RCC 7860 (cell line): ENCODE measurements at places on chromosomes 1 and 21.

DNA sequence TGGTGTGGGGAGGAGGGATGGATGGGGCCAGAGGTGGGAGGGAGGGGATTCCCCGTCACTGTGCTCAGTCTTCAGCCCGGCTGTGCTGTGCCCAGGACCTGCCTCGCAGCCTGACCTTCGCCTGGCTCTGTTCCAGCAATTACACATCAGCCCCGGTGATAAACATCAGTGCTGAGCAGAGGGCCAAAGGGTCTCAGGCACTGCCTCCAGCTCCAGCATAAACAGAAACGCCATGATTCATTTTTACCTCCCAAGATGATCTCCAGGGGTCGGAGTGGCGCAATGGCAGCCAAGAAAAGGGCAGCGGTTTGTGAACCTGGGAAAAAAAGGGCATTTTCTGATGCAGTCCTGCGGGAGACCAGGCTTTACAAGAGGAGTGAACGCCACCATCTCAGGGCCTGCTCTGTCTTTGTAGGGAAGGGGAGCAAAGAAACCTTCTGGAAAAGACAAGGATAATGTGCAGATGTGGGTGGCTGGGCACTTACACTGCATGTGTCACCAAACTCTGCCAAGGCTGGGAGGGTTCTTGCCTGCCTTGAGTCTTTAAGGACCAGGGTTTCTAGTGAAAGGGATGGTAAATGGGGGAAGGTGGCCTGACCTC is 28.1 kb downstream of the SHISA4 start:
- DNase-seq: peak; percentile 87

- peak; percentile 88 for DNase-seq
Observed at GRCh38 chr1:234934611-234935033, 194.0 kb downstream of the TOMM20 start.

GRCh38 chr1:27574871-27575831 is 28.8 kb downstream of the AHDC1 start:
- DNase-seq: no peak

DNA sequence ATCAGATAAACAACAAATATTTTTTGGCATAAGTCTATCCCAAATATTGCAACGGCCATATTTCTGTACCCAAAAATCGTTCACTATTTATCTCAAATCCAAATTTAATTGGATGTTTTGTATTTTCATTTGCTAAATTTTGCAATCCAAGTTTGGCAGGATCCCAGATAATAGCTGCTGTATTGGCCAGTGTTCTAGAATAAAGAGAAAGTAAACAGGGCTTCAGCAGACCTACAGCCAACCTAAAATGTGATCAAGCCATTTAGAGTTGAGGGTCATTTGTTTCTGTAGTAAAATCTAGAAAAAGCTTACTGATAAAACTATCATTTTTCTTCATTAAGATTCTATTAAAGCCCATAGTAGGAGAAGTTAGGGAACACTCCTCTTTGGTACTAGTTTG is 506.6 kb upstream of the PTBP2 start:
- no peak for DNase-seq

GRCh38 chr1:147539122-147539575 is 2.2 kb upstream of the BCL9 start:
- peak; percentile 92 for DNase-seq

- no peak for DNase-seq
Observed at GRCh38 chr1:190476806-190477205, 858 bp downstream of the BRINP3 start.
